ENCODE measurements at places on chromosomes 11 and 22.

DNA sequence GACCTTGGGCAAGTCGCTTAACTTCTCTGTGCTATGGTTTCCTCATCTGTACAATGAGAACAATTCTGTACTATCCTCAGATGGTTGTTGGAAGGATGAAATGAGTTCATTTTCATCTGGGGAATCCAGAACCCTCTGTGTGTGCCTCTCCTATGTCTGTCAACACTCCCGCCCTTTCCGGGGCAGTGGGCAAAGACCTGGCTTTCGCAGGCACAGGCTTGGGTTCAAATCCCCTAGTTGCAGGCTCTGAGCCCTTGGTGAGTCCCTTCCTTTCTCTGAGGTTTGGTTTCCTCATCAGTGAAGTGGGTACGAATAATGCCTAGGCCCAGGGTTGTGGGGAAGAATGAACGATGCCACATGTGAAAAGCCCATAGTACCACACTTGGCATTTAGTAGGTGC lies 6.0 kb downstream of the PNPLA5 start:
- no peak for DNase-seq

DNA sequence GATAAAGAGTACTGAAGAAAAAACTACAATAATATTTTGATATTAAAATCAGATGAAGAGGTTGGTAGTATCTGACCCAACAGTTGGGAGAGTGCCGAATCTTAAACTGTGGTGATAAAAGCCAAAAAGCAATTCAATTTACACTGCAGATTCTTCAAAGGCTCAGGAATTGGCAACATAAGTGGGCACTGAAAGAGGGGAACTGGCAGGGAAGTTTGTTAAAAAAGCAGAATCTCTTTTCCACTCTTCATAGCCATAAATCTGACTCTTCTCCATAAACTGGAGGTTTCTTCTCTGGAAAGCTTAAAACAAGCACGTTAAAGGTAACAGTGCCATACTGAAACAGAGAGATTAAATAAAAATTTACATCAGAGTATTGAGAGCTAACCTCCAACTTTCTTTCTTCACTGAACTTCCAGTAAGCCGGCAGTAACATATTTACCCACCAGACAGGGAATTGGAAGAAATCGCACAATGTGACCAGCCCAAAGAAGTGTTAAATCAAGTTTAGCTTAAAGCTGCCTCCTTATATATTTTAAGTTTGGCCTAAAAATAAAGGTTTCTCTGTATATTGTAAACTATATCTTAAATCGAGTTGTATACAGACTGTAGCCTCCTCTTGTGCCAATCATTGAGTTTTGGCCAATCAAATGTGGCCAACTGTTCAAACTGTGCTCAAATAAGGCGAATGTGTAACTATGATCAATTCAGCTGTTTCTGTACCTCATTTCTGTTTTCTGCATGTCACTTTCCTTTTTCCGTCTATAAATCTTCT lies 358.3 kb downstream of the NXPE2 start:
- no peak for DNase-seq

- DNase-seq, result no peak
Measured at GRCh38 chr11:89489930-89490329, 1.2 kb downstream of the NOX4 start.

DNA sequence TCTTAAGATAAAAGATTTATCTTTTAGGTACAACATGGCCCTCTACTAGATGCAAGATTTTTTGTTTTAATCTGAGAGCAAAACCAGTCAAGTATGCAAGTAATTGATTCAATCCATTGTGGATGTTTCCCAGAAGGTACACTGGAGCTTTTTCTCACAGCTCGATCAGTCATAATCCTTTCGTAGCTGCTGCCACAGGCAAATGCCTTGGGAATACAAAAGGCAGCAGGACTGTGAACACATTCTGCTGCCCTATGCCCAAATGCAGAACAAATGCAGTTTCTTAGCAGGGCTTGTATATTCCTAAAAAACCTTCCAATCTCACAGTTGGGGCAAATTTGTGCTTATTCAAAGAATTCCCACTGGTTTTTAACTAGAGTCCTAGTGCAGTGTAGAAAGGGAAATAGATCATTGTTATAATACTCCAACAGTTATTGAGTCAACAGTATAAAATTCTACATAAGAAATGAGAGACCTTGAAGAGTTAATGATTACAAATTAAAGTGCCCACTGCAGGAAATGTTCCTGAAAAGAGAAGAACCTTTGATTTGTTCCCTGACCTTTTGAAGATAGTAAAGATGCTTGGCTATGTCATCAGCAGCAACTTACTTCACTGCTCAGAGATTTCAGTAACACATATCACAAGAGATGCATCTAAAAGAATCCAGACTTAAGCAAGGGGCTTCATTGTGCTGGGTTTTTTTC lies 14.1 kb downstream of the LPXN start:
- DNase-seq, result no peak

GRCh38 chr22:23281053-23281405 lies 100.7 kb downstream of the BCR start:
- DNase-seq, result no peak

DNA sequence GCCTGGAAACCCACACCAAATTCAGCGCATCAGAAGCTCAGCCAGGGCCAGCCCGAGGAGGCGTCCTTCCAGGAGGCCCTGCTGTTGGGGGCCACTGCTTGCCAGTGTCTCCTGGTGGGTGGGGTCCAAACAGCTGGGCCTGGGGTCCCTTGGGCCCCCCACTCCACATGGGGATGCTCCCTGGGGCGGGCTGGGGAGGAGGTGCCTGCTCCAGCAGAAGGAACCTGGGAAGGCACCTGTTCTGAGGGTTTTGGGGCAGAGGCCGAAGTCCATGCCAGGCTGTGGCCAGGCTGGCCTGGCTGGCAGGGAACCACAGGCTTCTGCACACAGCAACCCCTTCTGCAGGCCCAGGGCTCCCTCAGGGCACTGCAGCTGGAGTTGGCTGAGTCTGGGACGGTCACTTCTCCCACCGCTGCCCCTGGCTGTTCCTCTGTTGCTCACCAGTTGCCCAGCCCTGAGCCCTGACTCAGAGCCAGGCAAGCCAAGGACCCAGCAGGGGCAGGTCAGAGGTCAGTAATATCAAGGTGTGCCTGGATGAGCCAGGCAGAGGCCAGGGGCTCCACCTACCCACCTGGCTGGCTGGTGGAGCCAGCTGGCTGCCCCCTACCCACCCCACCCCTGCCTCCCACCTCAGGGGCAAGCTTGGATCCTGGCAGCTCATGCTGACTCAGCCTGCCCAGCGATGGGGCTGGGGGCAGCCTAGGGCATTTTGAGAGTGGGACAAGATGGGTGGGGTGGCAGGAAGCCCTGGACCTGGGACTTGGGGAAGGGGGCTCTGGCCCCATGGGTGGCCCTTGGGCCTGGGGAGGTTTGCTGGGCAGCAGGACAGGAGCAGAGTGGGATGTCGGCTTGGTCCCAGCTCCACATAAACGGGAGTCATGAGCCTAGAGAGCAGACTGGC lies 12.0 kb upstream of the PHLDA2 start:
- DNase-seq, result no peak

GRCh38 chr11:696955-697491 lies 1.4 kb downstream of the TMEM80 start:
- no peak for DNase-seq

Measured in stimulated activated CD4-positive, alpha-beta T cell treated with anti-CD3 and anti-CD28 coated beads, TNF-alpha, amount 100 ng/mL, for 4 hours (primary cell).